ENCODE measurements at places on chromosomes 2 and 18. TPM values are rescaled to one million over a fixed set of nuclear protein-coding genes. Genes with fewer than 3 reads are reported as not detected.

ACTG2 gene
- total RNA-seq, result 13.7 TPM

LRP2 gene
- total RNA-seq, result 85.4 TPM

DNA sequence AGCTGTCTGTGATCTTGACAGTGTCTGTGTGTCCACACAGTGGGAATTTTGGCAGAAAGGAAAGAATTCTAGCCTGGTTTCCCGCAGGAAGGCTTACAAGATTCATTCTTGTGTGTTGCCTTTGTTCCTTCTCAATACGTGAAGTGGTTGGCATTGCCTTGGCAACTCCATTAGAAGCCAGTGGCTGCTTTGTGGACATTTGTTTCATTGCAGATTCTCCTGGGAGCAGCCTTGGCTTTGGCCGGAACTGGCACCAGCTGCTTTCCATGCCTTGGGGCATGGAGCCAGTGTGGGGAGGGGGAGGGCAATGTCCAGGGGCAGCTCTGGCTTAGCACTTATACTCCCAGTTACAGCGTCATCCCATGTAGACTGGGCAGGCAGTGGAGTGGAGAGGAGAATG is 39.4 kb downstream of the KIF5C start:
- no peak overlapping the region for H3K27ac ChIP-seq
- H3K27me3 ChIP-seq, result no peaks in the 10 kb centered on the region
- DNase-seq, result no peak
- no peak overlapping the region for H3K4me3 ChIP-seq
- no peaks in the 10 kb centered on the region for H3K36me3 ChIP-seq
- H3K4me1 ChIP-seq, result no peaks in the 10 kb centered on the region

- H3K4me1 ChIP-seq, result peaks cover 12% of the 10 kb centered on the region
- peak overlapping the region; percentile 88 for H3K27ac ChIP-seq
- no peak for DNase-seq
- no peaks in the 10 kb centered on the region for H3K36me3 ChIP-seq
Observed at GRCh38 chr2:101307950-101308431, 510 bp downstream of the RNF149 start.

- no peaks in the 10 kb centered on the region for H3K4me1 ChIP-seq
- no peaks in the 10 kb centered on the region for H3K36me3 ChIP-seq
- DNase-seq, result no peak
- H3K4me3 ChIP-seq, result no peak overlapping the region
- no peak overlapping the region for H3K27ac ChIP-seq
- H3K27me3 ChIP-seq, result no peaks in the 10 kb centered on the region
Observed at GRCh38 chr2:217693363-217693762, 309.4 kb downstream of the TNS1 start.

ERBB4 gene
- 152 TPM for total RNA-seq
